Activated naive CD8-positive, alpha-beta T cell treated with anti-CD3 and anti-CD28 coated beads, Interleukin-2, amount 50 U/mL, for 16 hours (primary cell): ENCODE measurements at places on chromosomes 6 and 20.

GRCh38 chr6:142458836-142459235 lies 157.0 kb downstream of the ADGRG6 start:
- DNase-seq: no peak

GRCh38 chr20:3014179-3014578 lies 29.2 kb upstream of the GNRH2 start:
- no peak for DNase-seq

DNA sequence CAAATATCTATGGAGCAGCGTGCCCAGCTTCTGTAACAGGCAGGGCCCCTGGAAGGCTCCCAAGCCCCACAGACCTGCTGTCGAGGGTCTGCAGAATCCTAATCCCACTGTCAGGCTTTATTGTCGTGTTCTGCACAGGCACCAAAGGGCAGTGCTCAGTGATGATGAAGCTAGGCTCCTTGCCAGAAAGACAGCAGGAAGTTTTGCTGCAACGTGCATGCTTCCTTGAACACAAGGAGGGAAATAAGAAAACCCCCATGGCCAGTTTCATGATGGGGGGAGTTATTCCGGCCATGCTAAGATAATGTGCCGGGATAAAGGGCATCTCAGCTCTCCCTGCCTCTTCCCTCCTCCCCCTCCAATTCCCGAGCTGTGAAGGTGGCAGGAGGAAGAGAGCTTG lies 109.4 kb upstream of the KCNG1 start:
- no peak for DNase-seq

DNA sequence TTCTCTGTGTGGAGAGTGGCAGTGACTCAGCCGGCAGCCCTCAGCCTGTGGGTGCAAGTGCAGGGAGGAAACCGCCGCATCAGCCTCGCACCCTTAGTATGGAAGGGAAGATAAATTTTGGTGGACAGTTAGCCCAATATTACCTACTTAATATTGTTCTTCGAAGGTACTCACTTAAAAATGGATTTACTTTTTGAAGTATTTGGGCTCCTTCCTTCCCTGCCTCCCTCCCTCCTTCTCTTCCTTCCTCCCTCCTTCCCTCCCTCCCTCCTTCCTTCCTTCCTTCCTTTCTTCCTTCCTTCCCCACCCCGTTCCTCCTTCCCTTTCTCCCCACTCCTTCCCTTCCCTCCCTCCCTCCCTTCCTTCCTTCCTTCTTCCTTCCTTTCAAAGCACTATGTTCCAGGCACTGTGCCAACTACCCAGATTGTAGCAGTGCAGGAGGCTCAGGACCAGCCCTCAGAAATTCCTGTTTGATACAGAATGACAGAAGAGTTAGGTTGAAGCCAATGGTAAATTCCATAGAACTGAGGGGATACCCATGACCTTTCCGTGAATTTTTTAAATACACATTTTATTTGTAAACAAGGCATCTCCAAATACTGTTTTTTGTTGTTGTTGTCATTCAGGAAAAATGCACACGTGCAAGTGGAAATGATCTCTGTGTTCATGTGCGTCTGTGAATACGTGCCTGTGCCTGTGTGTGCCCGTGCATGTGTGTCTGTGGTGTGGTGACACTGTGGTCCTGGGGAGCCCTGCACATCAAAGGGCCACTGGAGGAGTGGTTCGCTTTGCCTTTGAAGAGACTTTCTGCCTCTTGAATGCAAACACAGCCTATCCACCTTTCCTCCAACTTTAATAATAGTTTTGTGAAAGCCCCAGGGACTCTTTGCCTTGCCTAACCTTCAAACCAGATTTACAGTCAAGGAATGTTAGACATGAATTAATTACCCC lies 141.7 kb downstream of the EDN3 start:
- DNase-seq: no peak

DNA sequence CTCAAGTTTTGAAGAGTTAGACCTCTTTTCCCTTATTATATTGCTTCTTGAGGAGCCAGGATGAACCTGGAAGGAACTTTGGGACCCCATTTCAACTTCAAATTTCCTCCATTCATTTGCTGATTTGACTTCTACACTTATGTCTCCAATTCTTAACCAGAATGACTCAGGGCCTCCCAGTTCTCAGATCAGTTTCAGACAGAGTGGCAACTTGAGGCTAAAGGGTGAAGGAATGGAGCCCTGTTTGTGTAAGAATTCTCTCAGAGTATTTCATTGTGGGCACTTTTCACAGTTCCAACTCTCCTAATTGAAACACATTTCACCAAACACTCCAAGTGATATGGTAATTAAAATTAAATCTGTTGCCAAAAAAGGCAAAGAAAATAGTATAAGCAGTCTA lies 109.0 kb upstream of the FLRT3 start:
- no peak for DNase-seq

DNA sequence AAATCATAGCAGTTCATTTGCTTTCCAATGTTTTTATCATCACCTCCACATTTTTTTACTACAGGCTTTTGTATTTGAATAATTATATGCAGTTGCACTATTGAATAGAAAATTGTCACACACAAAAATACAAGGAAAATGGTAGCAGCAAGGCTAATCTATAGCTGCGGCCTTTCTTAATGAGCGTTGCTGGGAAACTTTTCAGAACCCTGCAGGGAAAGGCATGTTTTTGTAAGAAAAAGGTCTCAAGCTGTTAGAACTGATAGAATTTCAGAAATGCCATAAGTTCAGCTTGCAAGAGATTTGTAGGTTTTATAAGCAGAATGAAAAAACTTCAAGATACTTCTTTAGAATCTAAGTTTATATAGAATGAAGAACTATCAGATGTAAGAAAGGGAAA lies 535.8 kb downstream of the LMBRD1 start:
- DNase-seq: no peak

DNA sequence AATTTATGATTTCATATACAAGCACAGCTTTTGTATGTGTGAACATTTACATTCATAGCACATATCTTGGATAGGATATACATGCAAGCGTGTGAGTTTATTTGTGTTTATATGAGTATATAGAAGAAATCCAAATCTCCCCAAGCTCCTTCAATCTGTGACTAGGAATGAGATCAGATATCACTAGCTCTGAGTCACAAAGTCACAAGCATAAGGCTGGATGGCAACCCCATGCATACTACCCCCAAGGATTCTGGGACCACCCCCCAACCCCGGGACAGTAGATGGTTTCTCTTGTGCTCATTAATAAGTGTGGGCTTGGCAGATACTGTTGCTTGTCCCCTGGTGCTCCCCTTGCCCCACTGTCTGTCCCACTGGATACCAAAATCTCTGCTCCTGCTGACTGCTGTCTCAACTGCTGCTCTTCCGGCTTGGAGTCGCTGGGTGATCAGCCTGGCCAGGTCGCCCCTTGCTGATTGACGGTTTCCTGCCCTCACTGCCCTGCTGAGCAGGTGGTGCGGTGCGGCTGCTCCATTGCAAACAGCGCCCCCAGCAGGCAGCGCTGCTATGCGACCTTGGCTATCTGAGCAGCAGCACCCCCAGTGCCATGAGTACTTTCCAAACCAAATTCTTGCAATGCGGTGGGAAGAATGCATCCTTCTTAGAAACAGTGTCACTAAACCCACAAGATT lies 279.4 kb downstream of the CD83 start:
- no peak for DNase-seq

DNA sequence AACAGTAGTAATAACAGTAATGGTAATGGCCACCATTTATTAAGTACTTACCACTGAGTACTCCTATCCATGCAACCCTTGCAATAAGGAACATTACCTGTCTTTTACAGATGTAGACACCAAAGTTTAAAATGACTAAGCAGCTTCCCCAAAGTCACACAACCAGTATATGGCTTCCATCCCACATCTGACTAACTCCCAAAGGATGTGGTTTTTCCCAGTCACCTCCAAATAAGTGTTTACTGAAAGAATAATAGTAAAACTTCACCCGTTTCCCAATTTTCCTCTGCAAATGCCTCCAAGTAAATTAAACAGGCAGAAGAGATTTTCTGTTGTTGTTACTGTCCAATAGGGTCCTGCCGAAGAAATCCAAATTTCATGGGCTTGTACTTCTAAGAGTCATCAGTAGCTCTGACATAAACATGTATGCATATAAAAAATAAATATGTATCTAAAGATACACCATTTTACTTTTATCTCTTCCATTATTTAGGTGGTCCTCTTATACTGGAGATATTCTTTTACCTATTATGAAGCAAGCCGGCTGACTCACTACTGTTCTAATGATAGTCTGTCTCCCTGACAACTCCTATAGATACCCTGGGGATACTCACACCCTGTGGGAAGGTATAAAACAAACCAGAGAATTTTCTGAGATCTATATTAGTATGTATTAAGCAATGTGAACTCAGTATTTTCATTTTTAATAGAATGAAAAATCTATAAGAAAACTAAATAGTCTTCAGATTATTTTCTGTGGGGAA lies 77.9 kb upstream of the ID4 start:
- no peak for DNase-seq

DNA sequence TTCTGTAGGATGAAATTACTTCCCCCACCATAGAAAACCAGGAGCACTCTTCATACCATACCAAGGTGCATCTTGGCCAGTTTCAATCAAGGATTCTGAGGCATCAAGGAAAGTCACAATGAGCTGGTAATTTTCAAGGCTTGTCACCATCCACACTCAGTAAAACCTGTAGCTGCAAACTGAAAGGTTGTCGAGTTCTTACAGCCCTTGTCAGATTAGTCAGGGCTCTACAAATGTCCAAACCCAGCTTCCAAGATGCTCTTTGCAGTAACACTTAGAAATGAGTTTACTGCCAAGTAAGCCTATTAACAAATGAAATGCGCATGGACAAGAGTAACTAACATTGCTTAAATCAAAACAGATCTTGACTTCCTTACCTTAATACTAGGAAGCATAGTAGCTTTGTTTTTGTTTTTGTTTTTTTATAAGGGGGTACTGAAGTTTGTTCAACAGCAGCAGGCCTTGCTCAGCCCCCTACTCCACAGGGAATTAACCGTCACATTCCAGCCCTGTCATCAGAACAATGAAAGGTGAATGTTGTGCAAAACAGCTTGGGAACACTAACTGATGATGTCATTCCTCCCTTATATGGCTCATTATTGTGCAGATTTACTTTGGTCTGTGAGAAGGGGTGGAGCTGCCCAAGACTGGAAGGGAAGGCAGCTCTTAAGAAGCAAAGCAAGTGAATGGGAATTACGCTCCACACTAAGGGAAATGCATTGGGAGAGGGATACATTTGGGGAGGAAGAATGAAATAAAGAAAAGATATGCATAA lies 49.9 kb upstream of the TMEM30A start:
- no peak for DNase-seq

DNA sequence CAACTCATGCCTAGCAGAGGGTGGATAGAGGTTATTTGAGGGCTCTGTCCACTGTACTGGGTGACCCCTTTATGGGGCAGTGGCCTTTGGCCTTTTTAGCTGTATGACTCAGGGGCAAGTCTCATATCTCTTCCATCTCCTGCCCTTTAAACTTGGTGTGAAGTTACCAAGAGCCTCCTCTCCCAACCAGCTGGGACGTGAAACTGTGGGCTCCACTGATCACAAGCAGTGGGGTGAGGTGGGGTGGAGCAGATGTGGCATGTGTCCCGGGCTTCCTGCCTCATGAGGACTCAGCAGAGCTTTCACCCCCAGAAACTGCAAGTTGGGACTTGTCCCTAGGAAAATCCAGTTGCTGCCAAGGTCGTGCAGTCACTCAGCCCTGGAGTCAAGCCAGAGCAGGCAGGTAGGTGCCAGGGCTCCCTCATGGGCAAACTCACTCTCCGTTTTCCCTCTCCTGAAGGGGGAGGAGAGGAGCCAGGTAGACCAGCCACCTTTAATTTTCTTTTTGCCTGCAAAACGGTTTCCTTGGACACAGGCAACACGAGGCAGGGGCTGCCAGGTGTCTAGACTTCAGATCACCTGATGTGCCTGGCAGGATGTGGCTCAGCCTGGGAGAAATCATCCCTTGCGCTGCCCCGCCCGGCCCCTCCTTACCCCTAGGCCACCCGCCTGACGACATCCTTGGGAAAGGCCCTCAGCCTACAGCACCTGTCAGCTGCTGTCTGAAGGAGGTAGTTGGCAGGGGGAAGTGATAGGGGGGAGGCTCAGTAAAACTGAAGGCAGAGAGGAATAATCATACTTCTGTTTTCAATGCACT lies 4.0 kb downstream of the CDKN1A start:
- DNase-seq: no peak

DNA sequence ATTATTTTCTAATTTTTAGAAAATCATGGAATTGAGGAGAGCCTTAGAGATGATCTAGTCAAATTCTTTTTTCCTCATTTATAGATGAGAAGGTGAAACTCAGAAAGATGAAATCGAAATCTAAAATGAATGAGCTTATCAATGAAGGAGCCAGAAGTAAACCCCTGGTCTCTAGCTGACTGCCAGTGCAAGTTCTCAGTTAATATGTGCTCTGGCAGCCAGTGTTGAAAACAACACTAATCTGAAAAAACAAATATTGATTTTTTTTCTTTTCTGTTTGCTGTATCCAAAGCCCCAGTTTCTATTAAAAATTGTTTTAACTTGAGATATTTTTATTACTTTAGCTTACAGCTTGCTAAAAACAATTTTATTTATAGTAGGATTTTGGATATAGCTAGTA lies 21.5 kb upstream of the PBOV1 start:
- no peak for DNase-seq

GRCh38 chr6:61606500-61606899 lies 679.5 kb downstream of the KHDRBS2 start:
- no peak for DNase-seq

DNA sequence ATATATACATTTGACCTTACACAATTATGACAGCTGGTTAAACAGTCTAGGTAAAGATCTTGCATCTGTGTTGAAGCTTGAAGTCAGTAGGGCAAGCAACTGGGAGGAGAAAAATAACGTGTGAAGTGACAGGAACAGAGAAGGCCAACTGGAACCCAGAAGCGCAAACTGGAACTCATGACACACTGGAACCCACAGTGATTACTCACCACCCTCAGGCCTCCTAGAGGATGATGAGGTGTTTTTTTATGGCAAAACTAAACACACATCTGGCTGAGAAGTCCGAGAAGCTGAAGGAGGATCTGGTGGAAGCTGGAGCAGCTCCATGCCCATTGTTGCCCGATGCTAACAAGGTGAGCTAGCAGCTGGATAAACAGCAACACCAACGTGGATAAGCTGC lies 108.1 kb downstream of the TMEM200A start:
- no peak for DNase-seq

DNA sequence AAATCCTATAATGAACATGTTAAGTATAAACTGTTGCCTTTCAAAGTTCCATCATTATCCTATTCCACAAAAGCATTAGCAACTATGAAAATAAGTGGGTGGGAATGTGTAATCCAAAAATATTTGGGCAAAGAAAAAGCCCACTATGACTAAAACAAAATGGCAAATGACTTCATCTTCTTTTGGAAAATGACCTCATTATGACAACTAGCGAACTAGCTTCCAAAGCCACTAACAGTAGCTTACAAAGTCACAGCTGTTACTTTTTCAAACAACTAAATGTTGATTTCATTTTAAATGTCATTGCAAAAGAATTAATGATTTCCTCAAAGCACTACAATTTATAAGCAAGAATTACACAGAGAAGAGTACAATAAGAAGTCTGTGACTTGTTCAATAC lies 49.8 kb upstream of the RUNX2 start:
- DNase-seq: no peak

GRCh38 chr6:43746613-43747102 lies 23.4 kb upstream of the VEGFA start:
- no peak for DNase-seq

GRCh38 chr6:96795481-96795880 lies 41.8 kb downstream of the GPR63 start:
- DNase-seq: no peak

GRCh38 chr6:165219629-165220028 lies 89.8 kb downstream of the C6orf118 start:
- no peak for DNase-seq

- DNase-seq: no peak
Measured at GRCh38 chr20:22544462-22544861, 39.9 kb downstream of the FOXA2 start.
